Right renal cortex interstitium (tissue), 3 donors: ENCODE measurements at places on chromosomes 7 and 10.

- no peak for DNase-seq
Measured at GRCh38 chr7:32892521-32893206, 1.1 kb upstream of the KBTBD2 start.

DNA sequence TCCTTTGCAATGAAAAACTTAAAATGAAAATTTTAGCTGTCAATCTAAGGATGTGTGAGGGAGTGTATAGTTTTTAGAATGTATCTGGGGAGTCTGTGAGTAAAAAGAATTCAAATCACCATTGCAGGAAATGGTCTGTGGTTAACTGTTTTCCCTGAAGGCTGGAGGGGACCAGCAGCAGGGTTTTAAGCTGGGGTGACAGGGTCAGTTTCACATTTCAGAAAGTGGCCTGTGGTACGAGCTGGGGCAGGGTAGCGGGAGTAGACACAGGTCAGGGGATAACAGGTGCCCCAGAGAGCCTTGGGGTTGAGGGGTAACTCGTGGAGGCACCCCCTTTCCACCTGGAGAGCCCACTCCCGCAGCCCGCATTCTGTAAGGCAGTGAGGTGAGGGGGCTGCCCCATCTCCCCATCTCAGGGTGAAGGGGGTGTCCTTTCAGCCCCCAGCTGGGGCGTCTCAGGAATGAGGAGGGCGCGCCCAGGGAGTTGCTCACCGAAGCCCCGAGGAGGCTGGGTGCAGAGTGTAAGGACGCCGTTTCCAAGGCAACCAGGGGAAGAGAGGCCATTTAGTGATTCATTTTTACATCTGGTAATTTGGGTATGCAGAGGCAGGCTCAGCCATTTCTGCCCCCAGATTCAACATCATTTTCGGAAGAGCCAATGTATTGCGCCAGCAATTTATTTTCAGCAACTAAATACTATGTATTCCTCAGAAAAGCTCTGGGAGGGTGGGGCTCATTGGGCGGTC is 168.9 kb downstream of the SLIT1 start:
- DNase-seq: no peak

- DNase-seq: no peak
Measured at GRCh38 chr7:135995748-135996147, 18.6 kb upstream of the MTPN start.

- no peak for DNase-seq
Measured at GRCh38 chr7:78993341-78993740, 460.1 kb downstream of the MAGI2 start.

DNA sequence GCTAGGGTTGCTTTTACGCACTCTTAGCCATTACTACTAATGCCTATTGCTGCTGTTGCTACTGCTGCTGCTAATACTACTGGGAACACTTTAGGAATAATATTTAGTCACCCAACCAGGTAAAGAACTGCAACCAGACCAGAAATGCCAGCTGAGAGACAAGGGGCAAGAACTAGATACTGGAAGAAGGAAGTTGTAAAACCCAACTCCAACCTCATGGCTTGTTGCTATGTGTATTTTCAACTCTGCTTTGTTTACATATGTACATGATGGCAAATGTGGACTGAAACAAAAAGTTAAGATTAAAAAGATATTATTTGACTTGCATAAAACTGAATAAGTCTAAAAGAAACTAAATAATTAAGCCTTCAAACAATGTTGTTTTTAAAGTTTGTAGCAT is 177.7 kb downstream of the GNAT3 start:
- DNase-seq: no peak

GRCh38 chr10:103609231-103610082 is 116.0 kb downstream of the NEURL1 start:
- DNase-seq: no peak

DNA sequence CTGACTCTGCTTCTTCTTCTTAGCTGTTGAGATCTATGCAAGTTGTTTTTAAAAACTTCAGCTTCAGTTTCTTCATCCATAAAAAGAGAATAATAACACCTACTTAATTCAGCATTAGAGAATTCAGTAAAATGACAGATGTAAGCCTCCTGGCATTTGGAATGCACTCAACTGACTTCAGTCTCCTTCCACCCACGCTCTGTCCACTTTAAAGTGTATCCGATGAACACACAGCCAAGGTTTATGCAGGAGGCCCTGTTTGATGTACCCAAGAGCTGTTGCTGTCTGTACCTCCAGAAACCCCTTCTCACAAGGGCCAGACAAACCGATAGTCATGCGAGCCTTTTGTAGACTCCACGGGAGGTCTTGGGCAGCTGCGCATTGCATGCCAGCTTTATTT is 27.1 kb upstream of the SLC35B4 start:
- DNase-seq: no peak

- no peak for DNase-seq
Measured at GRCh38 chr7:38656968-38657367, 25.8 kb upstream of the AMPH start.

- DNase-seq: peak; percentile 74
Measured at GRCh38 chr7:129091484-129092002, 36.6 kb upstream of the TNPO3 start.

DNA sequence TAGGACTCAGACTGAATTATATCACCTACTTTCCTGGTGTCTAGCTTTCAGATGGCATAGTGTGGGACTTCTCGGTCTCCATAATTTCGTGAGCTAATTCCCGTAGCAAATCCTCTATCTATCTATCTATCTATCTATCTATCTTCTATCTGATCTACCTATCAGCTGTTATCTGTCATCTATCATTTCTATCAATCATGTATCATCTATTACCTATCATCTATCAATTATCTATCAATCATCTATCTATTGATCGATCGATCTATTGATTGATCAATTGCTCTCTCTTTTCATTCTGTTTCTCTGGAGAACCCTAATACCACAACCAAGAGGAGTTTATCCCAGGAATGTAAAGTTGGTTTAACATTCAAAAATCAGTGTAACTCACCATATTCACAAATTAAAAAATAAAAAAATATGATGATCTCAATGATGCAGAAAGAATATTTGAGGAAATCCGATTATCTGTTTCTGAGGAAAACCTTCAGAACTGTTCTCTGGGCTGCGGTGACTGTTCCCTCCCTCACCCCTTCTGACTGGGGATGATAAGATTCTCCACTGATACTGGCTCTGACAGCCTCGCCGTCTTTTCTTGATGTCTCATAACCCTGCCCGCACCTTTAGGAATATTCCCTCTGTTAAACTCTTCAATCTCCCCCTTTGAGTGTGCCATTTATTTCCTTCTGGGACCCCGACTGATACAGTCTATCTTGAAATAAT is 147.7 kb downstream of the ACTR3B start:
- no peak for DNase-seq

- DNase-seq: no peak
Measured at GRCh38 chr10:104735757-104736391, 94.8 kb downstream of the SORCS3 start.

DNA sequence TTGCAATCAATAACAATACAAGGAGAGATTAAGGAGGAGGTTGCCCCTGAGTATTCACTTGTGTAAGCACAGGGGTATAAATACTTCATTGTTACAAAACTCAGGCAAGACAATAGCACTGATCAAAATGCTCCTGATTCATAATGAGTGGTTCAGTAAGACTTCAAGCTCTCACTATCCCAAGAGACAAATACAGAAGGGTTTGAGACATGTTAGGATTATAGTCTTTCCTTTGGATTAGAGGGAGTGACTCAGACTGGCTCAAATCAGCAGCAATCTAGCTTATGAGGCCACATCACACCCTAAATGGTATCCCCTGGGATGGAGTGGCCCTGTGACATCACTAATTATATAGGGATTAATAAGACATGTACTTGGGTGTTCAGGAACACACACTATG is 167.2 kb upstream of the HGF start:
- no peak for DNase-seq

DNA sequence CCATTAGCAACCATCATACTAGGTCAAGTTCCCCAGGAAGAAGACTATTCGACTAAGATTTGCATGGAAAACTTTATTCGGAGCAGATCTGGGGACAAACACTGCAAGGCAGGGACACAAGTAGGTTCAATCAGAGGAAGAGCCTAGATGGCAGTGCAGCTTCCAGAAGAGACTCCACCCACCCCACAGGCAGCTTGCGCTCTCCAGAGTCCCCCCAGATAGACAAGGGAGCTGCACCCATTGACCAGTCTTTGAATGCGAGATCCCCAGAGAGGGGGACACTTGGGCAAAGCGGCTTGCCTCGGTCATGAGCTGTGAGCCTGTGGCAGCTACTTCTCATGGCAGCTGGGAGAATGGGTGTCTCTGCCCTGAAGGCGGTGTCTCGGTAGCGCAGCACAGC is 4.2 kb downstream of the GALNTL5 start:
- DNase-seq: no peak

GRCh38 chr7:97078023-97078969 is 39.2 kb upstream of the SDHAF3 start:
- no peak for DNase-seq

- no peak for DNase-seq
Measured at GRCh38 chr10:31762316-31762715, 166.3 kb downstream of the ARHGAP12 start.

DNA sequence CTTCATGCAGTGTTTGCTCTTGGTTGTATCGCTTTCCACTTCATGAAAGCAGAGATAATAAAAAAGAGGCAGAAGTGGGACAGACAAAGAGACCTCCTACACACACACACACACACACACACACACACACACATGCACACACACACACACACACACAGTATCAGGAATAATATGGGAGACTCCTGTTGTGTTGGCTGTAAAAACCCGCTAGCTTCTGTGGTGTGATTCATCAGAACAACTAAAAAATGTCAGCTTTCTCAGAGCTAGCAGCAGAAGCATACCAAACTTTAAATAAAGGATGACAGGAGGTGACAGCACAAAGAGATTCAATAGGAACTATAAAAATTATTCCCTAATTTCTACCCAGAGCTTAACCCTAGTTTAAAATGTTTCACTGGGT is 148.2 kb upstream of the LRRTM3 start:
- no peak for DNase-seq

DNA sequence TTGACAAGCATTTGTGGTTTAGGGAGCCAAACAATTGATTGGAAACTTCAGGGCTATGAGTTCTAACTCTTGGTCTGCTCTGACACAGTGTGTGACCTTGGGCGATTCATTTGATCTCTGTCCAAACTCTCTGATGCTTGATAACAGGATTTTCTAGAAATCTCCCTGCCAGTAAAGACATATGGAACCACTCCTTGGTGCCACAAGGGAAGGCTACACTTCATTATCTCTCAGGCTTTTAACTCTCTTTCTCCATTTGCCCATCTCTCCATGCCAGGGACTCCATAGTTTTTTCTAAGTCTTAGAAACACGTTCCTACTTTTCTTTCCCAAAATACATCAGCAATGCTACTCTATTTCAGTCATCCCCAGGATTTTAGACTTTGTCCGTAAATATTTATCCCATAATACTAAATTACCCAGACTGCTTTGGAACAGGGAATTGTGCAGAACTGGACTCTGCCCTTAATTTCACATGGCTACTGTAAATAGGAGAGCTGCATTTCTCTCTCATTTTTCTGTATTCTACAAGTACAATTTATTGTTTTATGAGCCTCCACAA is 488.2 kb downstream of the SUGCT start:
- no peak for DNase-seq

DNA sequence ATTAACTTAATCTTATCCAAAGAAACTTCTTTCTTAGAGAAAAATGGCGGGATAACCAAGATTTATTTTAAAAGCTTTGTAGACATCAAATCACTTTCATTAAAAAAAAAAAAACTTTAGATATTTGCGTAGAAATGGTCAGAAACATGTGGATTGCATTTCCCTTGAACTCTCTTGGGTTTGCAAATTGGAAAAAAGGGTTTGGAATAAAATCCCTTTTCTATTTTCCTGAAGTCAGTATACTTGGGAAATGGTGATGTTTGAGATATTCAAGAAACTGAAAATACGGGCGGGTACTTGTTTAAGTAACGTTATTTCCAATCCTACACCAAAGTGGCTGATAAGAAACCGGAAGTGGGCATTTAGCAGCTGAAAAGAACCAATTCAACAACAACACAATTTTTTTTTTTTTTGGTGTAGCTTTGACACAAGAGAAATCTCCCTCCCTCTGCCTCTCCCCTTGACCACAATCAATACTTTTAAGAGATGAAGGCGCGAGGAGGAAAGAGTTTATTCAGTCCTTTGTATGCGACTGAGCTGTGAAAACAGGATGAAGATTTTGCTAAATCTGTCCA is 13.7 kb upstream of the GFRA1 start:
- no peak for DNase-seq

- no peak for DNase-seq
Measured at GRCh38 chr7:1675673-1676549, 5.8 kb downstream of the ELFN1 start.

DNA sequence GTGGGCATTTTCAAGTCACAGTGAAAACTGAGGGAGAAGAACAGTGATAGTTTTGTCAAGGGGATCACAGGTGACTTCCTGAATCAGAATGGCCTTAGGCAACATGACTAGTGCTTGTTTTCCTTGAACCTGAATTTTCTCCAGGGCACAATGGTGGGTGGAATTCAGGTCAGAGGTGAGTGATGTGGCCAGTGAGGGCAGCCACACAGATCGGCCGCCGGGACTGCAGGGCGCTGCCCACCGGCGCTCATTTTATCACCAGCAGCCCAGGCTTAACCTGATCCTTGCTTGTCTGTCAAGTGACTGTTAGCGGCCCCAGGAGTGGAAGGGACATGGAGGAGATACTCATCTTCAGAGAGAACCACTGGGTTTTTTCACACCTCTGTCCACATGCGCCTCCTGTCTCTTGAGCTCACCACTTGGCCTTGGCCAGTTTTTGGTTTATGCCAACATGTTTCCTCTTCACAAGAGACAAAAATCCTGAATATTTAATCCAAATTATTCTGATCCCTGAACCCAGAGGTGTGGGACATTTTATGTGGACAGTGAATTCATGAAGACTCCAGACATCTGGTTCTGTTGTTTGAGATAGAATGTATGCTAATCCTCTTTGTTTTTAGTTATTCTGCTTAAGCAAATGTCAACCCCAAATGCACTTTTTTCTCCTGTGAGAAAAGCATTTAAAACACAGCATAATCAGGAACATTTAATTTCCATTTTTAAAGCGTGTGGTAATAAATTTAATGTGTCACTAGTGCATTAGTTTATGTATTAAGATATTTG is 108.7 kb downstream of the DOCK1 start:
- DNase-seq: no peak

- DNase-seq: no peak
Measured at GRCh38 chr7:115008465-115009114, 86.7 kb downstream of the MDFIC start.

- no peak for DNase-seq
Measured at GRCh38 chr7:150406567-150407421, 27.7 kb downstream of the ZNF775 start.
